ENCODE measurements at places on chromosomes 4 and X. TPM values are rescaled to one million over a fixed set of nuclear protein-coding genes. Genes with fewer than 3 reads are reported as not detected.

DNA sequence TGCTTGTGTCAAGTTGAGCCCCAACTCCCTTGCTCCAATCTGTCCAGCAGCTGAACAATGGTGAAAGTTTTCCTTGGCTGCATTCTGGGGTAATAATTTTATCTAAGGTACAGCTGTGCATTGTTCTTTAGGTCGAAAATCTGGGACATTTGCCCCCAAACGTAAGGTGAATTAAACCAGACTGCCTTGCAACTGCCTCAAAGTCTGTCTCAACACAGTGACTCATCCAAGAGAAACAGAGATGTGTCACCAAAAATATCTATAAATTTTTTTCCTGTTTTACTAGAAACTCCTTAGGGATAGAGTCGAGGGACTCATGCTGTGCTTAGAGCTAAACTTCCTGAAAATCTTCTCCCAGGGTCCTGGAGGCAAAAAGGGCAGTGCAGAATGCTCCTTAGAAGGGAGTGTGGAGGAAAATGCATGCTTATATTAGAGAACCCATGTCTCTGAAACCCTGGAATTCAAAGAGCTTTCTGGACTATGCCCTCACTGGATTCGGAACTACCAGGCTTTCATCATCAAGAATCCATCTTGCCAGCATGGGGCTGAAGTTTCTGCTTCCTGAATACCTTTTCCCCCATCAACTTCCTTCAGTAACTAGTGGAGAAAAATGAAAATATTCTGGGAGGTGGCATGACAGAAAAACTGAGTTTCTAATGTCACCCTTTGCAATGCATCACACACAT lies 115.7 kb downstream of the PALLD start:
- no peak overlapping the region for H3K27ac ChIP-seq
- no peaks in the 10 kb centered on the region for H3K27me3 ChIP-seq
- H3K36me3 ChIP-seq: no peaks in the 10 kb centered on the region
- H3K4me1 ChIP-seq: no peaks in the 10 kb centered on the region
- no peak for DNase-seq

Gene P2RY4
- total RNA-seq: 0.30 TPM

DNA sequence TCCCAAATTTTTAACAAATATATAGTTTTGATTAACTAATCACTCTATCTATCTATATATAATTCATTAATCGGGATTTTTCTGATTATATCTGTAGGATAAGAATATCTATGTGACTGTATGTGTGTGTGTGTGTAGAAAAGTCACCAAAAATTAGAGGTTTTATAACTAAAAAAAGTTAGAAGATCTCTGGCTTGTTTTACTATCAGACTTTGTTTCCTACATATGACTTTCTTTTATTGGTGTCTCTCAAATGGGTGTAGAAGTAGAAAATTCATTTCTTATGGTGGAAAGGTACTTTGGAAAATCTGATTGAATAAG lies 26.7 kb upstream of the TMPRSS11D start:
- H3K36me3 ChIP-seq: no peaks in the 10 kb centered on the region
- no peak overlapping the region for H3K27ac ChIP-seq
- no peak overlapping the region for H3K4me3 ChIP-seq
- DNase-seq: no peak
- no peaks in the 10 kb centered on the region for H3K4me1 ChIP-seq

DNA sequence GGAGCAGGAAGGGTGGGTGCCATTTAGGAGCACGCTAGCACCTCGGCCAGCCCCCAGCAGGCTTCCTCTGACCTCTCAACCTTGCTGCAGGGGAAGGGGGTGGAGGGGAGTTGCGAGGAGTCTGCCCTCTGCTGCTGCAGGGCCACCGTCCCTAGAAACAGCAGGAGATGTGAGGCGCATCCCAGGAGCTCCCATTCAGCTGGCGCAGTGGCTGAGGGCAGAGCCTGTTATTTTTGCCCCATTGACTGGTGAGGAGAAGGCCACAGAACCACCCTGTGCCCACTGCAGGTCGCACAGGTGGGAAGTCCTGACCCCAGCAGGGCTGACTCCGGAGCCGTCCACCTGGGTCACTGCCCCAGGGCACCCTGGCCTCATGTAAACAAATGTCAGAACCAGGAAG lies 8.0 kb downstream of the PDE6B start:
- DNase-seq: no peak
- no peaks in the 10 kb centered on the region for H3K27me3 ChIP-seq
- no peak overlapping the region for H3K4me3 ChIP-seq
- H3K27ac ChIP-seq: no peak overlapping the region
- peaks cover 3% of the 10 kb centered on the region for H3K36me3 ChIP-seq
- peaks cover 20% of the 10 kb centered on the region for H3K4me1 ChIP-seq

DNA sequence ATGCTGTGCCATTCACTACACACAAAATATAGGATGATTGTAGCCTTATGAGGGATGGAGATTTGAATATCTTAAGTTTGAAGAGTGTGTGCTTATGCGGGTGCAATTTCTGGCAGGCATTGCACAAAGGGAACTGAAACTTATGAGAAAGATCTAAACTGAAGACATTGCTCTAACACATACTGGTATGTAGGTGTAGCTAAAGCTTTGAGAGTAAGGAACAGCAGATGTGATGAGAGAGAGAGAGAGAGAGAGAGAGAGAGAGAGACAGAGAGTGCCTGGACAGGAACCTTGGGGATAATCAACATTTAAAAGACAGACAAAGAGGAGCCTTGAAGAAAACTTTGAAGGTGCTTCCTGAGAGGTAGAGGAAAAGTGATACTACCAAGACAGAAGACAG lies 379.7 kb downstream of the SPRY1 start:
- no peak overlapping the region for H3K27ac ChIP-seq
- no peak for DNase-seq
- H3K4me1 ChIP-seq: no peaks in the 10 kb centered on the region
- H3K36me3 ChIP-seq: no peaks in the 10 kb centered on the region

DNA sequence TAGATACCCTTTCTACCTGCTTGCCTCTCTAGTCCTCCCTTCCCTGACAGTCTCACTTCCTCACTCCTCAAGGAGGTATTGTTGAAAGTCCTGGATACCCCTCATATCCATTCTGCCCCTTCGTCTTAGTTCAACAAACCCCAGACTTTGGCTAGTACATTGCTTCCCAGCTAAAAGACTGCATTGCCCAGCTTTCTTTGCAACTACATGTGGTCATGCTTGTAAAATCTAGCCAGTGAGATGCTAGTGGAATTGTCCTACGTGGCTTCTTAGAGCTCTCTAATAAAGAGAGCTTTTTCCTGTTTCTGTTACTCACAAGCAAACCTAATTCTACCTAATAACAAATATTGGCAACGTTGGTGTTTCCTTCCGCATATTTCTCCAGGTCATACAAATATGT lies 237.9 kb upstream of the PSAPL1 start:
- no peaks in the 10 kb centered on the region for H3K27me3 ChIP-seq
- peaks cover 13% of the 10 kb centered on the region for H3K4me1 ChIP-seq
- no peak for DNase-seq
- H3K36me3 ChIP-seq: peaks cover 10% of the 10 kb centered on the region
- no peak overlapping the region for H3K4me3 ChIP-seq

GRCh38 chr4:154184238-154184637 lies 307.4 kb downstream of the DCHS2 start:
- H3K27me3 ChIP-seq: no peaks in the 10 kb centered on the region
- H3K4me1 ChIP-seq: no peaks in the 10 kb centered on the region
- no peak overlapping the region for H3K4me3 ChIP-seq
- no peak overlapping the region for H3K27ac ChIP-seq

Gene VCX
- not detected for total RNA-seq

GRCh38 chr4:123916821-123917220 lies 520.2 kb downstream of the SPRY1 start:
- no peak overlapping the region for H3K4me3 ChIP-seq
- DNase-seq: no peak
- no peaks in the 10 kb centered on the region for H3K36me3 ChIP-seq

- H3K27ac ChIP-seq: peak within 1 kb of the TSS; percentile 99
- H3K4me3 ChIP-seq: peak within 1 kb of the TSS; percentile 93
- H3K4me1 ChIP-seq: peaks cover 11% of the 10 kb centered on the region
Measured at GRCh38 chr4:185396724-185397385, at the start of gene ANKRD37. Gene ANKRD37 (plus strand): TSS chr4:185396841. CDS start chr4:185396924, 83 bp downstream.

GRCh38 chr4:27248829-27249228 lies 388.2 kb downstream of the STIM2 start:
- no peak overlapping the region for H3K4me3 ChIP-seq
- DNase-seq: no peak
- no peaks in the 10 kb centered on the region for H3K36me3 ChIP-seq
- no peaks in the 10 kb centered on the region for H3K27me3 ChIP-seq

DNA sequence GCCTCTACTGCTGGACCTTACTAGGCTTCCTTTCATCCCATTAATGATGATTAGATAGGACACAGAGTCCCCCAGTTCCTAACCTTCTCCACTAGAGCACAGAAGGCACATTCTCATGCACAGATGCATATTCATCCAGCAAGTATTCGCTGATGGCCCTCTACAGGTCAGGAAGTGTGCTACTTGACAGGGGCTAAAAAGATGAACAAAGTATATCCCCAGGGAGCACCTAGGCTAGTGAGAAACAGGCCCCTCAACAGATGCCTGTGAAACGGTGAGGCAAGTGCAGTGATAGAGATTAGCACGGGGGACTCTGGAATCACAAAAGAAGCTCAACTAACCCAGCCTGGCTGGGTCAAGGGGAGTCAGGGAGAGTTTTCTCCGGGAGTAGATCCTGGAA lies 95.8 kb downstream of the MGST2 start:
- H3K27ac ChIP-seq: no peak overlapping the region
- H3K4me1 ChIP-seq: peaks cover 12% of the 10 kb centered on the region
- DNase-seq: no peak
- H3K4me3 ChIP-seq: no peak overlapping the region

DNA sequence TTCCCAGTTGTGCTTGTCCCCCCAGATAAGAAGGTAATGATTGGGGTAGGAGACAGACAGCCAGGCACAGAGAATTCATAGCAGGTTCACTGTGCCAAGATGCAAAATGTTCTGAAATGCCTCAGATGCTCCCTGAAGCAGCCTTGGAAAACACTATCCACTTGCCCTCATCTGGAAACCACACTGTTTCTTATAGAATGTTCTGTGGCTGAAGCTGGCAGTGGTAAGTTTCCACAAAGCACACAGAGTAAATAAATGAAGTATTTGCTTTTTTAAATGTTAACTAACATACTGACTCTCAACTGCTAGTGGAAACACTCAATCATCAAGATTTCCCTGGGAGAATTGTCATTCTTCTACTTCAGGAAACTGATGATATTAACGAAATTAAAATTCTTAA lies 311.4 kb downstream of the PRDM5 start:
- H3K27ac ChIP-seq: no peak overlapping the region
- no peaks in the 10 kb centered on the region for H3K36me3 ChIP-seq
- H3K4me1 ChIP-seq: no peaks in the 10 kb centered on the region
- DNase-seq: no peak
- no peak overlapping the region for H3K4me3 ChIP-seq

DNA sequence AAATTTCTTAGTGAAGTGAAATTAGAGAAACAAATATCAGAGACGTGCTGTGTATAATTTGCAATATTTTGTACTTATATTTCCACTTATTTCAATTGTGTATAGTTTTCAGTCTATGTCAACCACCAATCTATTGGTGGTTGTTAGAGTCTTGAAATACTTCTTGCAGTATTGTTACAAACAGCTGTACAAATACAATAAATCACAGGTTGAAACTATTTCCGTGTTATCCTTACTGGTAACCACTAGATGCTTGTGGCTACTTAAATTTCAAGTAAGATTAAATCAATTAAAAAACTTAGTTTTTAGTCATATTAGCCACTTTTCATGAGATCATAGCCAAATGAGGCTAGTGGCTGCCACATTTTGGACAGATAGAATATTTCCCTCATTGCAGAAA lies 520.5 kb downstream of the GBA3 start:
- DNase-seq: no peak
- H3K4me3 ChIP-seq: no peak overlapping the region
- H3K4me1 ChIP-seq: no peaks in the 10 kb centered on the region
- H3K36me3 ChIP-seq: no peaks in the 10 kb centered on the region

DNA sequence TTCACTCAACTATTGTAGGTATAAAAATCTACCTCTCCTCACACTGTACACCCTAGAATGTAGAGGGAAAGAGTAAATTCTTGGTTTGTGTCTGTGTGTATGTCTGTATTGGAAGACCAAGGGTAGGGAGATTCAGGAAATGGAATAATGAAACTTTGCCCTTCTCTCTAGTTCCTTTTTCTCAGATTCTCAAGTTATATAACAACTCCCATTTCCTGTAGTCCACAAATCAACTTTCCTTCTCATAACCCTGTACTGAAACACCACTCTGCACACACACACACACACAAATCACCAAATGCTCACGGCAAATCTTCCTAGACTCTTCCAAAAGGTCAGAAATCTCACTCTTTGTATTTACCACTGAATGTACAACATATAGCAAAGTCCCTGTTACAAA lies 824.5 kb upstream of the DIAPH2 start:
- no peak overlapping the region for H3K4me3 ChIP-seq
- H3K36me3 ChIP-seq: no peaks in the 10 kb centered on the region
- no peak for DNase-seq
- H3K4me1 ChIP-seq: no peaks in the 10 kb centered on the region

GRCh38 chr4:189060104-189060503 lies 880.6 kb upstream of the FRG1 start:
- no peaks in the 10 kb centered on the region for H3K4me1 ChIP-seq
- no peaks in the 10 kb centered on the region for H3K36me3 ChIP-seq
- H3K27ac ChIP-seq: no peak overlapping the region

Gene INPP4B
- total RNA-seq: 29.4 TPM

DNA sequence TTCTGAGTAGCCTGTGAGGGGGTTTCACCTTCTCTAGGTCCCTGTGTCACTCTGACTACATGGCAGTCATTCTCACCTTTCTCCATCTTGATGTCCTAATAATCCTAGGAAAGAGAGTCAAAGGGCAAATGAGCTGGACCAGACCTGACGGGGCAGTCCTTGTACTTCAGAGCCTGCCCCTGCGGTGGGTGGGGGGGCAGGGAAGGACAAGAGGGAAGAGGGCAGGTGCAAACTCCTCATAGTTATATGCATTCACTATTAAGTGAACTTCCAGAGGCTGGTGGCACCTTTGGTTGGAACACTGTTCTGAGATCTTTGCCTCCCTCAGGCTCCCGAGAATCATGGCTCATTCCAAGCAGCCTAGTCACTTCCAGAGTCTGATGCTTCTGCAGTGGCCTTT lies at the start of gene AWAT1:
Gene AWAT1, plus strand, starts transcription at position 301 of the 400 bp plus-strand sequence. Its CDS starts 41 bp downstream, at position 342.
- no peak within 1 kb of the TSS for H3K4me3 ChIP-seq
- H3K27ac ChIP-seq: no peak within 1 kb of the TSS
- no peaks in the 10 kb centered on the region for H3K4me1 ChIP-seq
- H3K27me3 ChIP-seq: no peaks in the 10 kb centered on the region
- no peak for DNase-seq
- H3K36me3 ChIP-seq: no peaks in the 10 kb centered on the region
